Stimulated activated CD4-positive, alpha-beta T cell treated with anti-CD3 and anti-CD28 coated beads, Interleukin-15, amount 100 ng/mL, for 48 hours (primary cell): ENCODE measurements at places on chromosomes 1 and 21.

- DNase-seq = no peak
These were observed 66.7 kb upstream of the MRPS6 start for GRCh38 chr21:34006611-34007168.

- no peak for DNase-seq
These were observed 3.1 kb downstream of the LRRC40 start for GRCh38 chr1:70202173-70202758.

DNA sequence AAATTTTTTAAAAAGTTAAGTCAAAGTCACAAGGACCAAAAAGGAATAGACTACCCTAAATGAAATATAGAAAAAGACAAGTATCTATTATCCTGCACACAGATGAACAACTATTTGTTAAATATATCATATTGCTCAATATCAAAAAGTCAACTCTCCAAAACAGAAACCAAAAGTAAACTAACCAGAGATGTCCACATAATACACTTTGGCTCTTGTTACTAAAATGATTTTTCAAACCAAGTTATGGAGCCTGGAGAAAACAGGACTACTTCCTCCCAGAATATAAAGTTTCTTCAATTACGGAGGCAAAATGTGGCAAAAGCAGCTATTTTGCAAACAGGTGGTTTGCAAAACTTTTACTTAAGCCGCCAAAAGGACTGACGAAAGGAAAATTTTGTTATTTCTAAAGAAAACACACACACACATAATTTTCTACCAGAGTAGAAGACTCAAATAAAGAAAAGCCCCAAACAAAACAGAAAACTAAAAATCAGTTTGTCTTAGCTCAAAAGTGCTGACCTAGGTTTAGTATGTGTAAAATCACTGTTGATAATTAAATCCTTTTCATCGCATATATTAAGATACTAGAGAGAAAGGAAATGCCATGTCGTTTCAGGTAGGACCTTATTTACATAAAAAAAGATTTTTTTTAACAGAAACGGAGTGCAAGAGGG lies 1.1 kb downstream of the DPYD start:
- no peak for DNase-seq

- no peak for DNase-seq
These were observed 11.5 kb upstream of the AGT start for GRCh38 chr1:230725256-230726012.

DNA sequence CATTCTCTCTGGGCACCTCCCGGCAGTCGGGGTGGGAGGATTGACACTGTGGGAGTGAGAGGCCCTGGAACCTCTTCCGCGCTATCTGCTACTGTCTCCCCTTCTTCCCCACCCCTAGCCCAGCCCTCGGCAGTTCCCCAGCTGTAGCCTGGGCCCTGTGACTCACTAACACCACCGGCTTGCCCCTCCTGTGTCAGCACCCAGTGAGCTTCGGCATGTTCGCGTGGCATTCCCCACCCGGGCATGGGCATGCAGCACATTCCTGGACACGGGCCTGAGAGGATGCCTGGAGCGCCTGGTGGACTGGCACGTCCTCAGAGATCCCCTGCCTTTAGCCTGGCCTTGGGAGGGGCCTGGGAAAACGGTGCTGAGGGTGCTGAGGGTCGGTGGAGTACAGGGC lies 1.3 kb downstream of the CDK18 start:
- DNase-seq = no peak

- no peak for DNase-seq
These were observed 31.4 kb upstream of the MYOC start for GRCh38 chr1:171683870-171684269.

DNA sequence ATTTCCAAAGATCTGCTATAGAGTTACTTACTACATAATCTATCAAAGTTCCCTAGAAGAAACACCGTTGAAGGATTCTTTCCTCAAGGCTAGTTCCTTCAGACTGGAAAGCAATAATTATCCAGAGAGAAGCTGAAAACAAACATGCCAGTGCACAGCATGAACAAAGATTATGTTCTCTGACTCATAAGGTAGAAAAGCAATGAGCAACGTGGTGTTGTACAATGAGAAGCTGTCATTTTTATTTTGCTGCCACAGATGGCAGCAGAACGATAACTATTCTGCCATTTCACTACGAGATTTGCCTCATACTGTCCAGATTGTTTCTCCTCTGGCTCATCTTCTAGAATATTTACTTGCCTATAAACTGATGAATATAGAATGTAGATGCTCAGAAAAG lies 10.7 kb downstream of the EXTL2 start:
- no peak for DNase-seq

- DNase-seq = no peak
These were observed 115.4 kb downstream of the DMRTB1 start for GRCh38 chr1:53574621-53575020.

DNA sequence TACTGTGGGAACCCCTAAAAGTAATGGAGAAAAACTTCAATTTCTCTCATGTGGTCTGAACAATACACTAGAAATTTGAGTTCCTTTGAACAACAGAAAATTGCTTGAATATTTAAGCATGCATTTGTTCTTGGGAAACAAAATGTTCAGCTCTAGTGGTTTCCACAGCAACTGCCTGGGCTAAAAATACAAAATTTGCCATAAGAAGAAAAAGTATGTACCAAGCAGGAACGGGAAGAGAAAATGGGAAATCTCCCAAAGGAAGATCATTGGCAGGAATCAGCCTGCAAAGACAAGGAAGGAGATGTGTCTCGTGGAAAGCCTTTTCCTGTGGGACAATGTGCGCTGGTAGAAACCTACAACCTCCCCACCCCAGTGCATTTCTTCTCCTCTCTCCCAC lies 119.0 kb upstream of the DPT start:
- DNase-seq = no peak

- DNase-seq = no peak
These were observed 411.7 kb downstream of the PTPRU start for GRCh38 chr1:29648026-29648425.

DNA sequence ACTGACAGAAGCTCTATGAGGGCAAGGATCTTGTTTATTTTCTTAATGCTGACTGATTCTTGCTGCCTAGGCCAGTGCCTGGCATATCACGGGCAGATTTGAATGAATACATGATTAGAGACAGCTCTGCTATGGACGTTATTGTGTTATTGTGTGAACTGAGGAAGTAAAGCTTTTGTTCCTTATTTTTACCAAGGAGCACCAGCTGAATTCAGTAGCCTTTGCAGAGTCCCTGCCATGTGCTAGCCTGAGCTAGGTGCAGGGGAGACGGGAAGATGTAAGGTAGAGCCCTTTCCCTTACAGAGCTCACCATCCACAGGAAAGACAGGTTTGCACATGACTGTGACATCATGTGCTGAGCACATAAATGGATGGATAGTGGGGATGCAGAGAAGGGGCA lies 36.0 kb upstream of the SCMH1 start:
- DNase-seq = no peak

- no peak for DNase-seq
These were observed 2.0 kb downstream of the PIK3CD start for GRCh38 chr1:9653491-9654050.

GRCh38 chr1:245216366-245217115 lies 61.8 kb downstream of the KIF26B start:
- no peak for DNase-seq

- no peak for DNase-seq
These were observed 39.7 kb upstream of the CHODL start for GRCh38 chr21:18204931-18205330.

GRCh38 chr1:65751961-65752360 lies 40.7 kb upstream of the PDE4B start:
- DNase-seq = no peak

GRCh38 chr1:36322786-36323635 lies 434 bp downstream of the EVA1B start:
- no peak for DNase-seq

- no peak for DNase-seq
These were observed 561.0 kb downstream of the LTN1 start for GRCh38 chr21:28431527-28432200.

DNA sequence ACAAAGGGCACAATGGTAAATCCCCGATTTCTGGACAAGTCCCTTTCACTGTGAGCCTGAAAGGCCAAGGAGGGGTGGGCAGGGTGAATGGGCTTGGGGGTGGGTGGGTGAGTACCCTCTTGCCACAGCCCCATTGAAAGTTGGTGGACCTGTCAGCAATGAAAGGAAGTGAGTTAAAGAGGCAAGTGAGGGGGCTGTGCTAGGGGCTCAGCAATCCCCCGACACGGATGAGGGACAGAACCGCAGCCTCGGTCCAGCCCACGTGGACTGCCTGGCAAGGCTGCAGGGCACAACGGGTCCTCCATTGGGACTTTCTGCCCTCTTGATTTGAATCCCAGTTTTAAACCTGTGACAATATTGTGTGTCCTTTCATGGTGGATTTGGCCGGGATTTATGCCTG lies 255.3 kb downstream of the FOXD2 start:
- no peak for DNase-seq

DNA sequence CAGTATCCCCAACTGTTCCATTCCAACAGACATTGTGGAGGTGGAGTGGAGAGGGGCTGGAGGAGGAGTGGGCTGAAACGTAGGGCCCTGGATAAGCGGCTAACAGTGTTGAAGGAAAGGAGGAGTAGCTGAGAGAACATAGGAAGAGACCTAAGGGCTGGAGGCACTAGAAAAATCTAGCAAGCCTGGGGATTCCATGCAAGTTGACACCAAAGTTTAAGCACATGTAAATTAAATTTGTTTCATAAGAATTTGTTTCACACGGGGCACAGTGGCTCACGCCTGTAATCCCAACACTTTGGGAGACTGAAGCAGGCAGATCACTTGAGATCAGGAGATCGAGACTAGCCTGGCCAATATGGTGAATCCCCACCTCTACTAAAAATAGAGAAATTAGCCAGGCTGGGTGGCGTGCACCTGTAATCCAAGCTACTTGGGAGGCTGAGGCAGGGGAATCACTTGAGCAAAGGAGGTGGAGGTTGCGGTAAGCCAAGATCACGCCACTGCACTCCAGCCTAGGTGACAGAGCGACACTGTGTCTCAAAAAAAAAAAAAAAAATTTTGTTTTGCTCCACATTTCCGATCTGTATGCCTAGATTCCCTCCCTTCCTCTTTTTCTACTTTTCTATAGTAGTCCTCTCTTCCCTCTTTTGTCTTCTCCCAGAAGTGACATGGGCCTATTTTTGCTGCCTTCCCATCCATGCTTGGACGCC lies 530 bp upstream of the CD244 start:
- DNase-seq = no peak

DNA sequence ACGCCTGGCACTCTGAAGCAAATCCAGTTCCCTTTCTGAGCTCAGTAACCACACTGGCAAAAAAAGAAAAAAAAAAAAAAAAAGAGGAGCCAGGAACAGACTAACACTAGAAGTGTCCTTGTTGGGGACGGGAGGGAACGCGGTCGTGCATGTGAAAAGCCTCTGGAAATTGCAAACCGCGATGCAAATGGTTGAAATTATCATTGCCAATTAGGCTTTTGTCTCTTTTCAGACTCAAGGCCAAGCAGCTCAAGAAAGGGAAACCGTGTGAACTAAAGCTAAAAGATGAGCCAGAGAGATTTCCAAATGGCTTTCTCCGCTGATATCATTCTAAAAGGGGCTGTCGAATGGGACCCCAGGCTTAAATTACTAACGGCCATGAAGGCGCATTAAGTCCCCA lies 13.5 kb downstream of the TRABD2B start:
- DNase-seq = no peak

DNA sequence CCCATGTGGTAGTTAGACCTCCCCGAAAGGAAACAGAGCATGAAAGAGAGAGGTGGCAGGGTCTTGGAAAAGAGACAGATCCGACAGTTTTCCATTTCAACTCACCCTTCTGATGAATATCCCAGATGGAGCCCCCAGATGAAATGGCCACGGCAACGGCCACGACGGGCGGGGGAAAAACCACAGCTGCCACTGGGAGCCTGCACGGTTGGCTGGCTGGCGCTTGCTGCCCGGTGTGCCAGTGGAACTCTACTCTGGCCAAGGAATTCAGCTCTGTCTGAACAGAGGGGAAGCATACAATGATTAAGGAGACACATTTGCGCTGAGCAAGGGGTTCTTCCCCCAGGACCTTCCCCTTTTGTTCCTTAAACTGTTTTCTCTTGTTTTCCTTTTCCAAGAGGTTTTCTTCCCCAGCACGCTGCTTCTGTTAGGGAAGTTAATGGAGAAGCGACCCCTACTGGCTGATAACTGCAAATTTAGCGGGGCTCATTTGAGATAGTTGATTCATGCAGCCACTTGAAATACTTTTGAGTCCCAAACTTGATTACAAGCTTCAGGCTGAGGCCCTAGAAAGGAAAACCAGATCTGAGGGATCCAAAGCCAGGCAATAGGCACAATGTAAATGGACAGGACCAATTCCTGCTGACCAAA lies 1122.5 kb downstream of the NCAM2 start:
- no peak for DNase-seq

DNA sequence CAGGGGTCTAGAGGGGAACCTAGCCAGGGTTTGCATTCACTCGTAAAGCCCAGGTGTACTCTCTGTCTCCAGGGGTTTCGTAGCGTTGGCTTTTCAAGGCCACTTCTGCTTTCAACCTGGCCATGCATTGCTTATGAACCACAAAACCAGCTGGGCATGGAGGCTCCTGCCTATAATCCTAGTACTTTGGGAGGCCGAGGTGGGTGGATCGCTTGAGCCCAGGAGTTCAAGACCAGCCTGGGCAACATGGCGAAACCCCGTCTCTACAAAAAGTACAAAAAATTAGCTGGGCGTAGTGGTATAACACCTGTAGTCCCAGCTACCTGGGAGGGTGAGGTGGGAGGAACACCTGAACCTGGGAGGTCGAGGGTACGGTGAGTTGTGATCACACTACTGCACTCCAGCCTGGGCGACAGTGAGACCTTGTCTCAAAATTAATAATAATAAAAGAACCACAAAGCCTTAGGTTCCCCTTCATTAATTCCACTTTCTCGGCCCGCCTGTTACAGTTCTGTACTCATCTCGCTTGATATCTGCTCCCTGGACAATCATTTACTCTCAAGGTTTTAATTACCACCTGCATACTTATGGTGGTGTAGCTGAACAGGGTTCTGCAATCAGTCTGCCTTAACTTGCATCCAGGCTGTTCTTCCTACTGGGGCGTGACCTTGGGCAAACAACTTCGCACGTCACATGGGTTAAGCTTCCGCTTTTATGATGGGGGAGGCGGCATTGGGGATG lies 6.1 kb downstream of the SLC16A4 start:
- no peak for DNase-seq

- no peak for DNase-seq
These were observed 8.3 kb upstream of the COL16A1 start for GRCh38 chr1:31712068-31712467.

DNA sequence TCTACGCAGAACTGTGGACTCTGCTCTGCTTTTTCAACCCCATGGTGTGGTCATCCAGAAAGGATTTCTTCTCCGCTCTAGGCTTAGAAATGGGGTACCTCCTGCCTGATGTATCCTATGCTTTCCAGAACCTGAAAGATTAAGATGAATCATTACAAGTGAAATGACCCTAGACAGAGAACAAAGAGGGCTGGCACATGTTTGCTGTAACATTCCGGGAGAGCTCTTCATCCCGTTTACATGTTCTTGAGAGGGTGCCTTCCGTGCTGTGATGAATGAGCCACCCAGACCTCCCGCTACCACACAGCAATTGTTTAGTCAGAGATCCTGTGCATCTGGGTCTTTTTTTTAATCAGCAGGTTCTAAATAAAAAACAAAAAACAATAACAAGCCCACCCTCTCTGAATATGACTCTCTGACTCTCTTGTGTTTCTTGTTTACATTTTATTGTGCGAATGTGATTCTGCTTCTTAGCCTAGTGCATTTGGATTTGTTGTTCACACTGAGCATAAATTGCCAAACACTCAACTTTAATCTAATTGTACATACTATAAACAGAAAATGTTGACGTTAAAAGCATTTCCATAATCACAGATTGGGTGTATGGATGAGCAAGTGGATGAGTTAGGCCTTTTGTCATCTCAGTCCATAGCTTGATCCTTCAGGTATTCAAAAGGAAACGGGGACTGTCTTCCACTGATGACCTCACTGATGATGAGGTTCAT lies 87.1 kb downstream of the GPR88 start:
- DNase-seq = no peak

- no peak for DNase-seq
These were observed 138.2 kb downstream of the PCBP3 start for GRCh38 chr21:45781741-45782140.
